ENCODE measurements at places on chromosomes 1 and 21. TPM values are rescaled to one million over a fixed set of nuclear protein-coding genes. Genes with fewer than 3 reads are reported as not detected.

DNA sequence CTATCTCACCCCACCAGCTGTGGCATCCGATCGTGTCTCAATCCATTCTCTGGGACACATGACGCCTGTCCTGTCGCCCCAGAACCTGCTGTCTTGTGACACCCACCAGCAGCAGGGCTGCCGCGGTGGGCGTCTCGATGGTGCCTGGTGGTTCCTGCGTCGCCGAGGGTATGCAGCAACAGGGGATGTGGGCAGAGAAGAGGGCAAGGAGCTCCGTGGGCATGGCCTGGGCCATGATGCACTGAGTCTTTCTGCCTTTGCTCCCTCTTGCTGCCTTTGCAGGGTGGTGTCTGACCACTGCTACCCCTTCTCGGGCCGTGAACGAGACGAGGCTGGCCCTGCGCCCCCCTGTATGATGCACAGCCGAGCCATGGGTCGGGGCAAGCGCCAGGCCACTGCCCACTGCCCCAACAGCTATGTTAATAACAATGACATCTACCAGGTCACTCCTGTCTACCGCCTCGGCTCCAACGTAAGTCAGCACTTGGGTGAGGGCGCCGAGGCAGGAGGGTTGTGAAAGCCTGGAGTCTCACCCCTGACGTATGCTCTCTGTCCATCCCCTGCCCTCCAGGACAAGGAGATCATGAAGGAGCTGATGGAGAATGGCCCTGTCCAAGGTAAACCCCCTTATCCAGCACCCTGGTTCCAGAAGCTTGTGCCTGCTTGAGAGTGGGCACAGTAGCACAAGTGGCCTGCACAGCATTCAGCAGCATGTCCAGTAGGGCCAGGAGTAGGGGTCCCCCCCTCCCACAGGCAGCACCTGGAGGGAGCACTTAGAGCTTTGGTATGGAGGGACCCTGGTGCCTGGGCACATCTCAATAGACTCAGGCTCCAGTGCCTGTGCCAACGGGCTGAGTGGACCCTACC is 8.8 kb downstream of the TINAGL1 start:
- no peak for DNase-seq

DNA sequence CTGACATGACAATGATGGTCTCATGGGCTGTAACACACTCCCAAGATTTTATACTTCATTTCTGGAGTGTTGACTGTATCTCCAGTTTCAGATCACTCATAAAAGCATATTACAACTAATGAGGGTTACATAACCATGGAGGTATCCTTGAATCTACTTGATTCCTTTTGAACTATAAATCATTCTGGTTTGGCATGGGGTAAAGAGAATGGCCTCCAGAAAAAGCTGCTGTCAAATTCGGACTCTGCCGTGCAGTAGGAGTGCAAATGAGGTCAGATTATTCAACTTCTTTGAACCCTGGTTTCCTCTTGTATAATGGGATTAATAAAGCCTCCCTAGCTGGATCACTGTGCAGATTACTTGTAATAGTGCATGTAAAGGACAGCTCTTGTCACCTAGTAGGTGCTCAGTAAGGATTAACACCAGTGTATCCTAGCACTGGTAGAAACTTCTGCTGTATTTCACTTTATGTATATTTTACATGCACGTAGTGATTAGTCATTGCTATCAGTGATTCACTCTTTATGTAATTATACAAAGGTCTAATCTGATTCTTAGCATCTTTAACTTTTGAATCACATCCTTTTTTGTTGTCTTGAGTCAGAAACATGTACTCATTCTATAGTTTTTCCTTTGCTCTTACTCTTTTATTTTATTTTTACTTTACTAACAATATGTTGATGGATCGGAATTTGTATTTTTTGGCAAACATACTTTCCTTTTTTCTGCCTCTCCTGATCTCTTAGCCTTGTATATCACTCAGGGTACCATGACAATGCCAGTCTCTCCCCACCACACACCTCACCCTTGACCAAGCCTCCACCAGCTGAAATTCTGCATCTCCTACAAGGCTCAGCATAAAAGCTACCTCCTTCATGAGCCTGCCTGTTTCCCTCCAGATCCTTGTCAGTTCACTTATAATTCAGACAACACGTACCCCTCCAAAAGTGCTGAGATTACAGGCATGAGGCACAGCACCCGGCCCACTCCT is 3.2 kb downstream of the LRRC8C start:
- DNase-seq: peak; percentile 69

DNA sequence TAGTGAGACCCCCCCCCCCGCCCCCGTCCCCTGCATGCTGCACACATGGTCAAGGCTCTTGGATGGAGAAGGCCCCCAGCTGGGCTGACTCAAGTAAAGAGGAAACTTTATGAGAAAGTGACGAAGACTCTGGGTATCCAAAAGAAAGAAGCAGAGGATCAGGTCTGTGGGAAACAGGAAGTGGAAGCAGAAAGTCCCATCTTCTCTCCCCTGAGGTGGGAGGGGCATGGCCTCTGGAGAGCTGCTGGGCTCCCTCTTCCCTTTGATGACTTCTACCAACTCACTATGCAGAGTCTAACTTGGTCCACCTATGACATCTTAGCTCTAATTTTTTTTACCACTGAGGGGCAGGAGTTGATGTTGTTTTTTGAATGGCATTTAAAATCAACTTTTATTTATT is 42.7 kb upstream of the LIN9 start:
- peak; percentile 28 for DNase-seq

- no peak for DNase-seq
These were observed 20.5 kb downstream of the AHDC1 start for GRCh38 chr1:27583479-27583878.

DNA sequence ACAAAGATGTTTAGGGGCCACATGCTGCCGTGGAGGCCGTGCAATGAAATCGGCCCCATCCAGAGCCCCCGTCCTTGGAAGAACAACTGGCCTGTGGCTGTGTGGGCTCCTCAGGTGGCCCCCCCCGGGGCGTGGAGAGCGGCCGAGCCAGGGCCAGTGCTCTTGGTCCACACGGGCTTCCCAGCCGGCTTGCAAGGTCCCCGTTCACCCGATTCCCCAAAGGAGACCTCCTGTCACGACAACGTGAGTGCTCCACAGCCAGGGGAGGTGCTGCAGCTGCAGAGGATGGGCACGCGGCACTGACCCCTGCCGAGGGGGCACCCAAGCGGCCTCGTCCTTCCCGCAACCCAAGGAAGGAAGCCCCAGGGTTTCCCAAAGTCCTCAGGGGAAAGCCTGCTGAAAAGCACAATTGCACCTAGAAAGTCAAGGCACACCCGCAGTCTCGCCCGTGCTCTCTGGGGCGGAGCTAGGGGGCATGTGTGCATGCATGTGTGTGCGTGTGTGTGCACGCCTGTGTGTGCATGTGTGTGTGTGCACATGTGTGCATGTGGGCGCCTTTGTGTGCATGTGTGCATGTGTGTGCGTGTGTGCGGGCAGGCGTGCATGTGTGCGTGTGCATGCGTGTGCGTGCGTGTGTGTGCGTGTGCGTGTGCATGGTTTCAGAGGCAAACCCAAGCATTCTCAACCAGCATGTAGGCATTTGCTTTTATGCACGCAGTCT is 48.2 kb downstream of the SLX9 start:
- DNase-seq: no peak

DNA sequence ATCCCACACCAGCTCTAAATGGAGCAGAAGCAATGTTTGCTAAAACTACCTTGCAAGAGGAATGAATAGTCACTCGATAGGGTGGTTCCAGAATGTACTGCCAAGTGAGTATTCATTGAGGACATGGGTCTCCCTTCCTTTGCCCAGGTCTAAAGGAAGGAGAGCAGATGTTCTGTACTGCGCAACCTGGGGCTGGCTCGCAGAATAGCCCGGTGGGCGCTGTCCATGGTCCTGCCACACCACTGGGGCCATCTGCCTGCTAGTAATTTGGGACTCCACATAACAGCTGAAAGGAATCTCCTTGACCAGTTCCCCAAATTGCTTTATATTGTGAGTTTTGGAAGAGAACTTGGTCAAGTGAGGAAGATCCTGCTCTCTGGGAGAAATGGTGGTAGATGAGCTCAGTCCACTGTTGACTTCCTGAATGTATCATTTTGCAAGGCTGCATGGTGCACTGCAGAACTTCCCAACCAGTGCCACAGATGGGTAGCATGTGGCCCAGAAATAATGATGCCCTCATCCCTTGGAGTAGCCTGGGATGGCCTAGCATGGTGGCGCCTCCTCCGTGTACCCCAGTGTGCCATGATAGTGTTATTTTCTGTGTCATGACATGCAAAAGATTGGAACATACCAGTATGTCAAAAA is 5.7 kb downstream of the SLC6A17 start:
- peak; percentile 44 for DNase-seq

Gene SPRR5
- not detected for total RNA-seq

DNA sequence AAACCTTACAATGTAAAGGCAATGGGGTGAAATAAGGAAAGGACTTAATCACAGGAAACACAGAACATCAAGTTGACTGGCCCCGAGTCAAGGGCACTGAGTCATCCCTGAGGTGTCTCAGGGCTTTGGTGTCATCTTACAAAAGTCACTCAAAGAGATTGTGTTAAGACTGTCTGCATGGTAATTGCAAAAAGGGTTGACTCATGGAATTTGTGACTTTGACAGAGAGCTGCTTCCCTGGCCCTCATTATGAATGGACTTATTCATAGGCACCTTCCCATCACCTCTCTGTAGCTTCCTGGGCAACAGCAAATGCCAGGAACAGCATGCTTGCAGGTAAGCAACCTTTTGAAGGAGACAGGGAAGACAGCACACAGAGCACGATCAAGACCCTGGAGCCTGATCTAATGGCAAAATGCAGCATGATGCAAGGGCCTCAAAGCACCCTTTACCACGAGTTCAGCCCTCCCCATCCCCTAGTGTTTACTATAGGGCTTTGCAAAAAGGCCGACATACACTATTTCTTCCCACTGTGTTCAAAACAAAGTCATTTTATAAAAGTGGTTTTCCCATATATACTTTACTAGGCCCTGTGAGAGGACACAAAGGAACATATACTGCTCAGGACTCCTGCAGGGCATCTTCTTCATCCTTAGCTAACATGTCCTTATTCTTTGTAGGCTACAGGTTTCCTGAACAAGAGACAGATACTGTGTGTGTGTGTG is 17.1 kb downstream of the ZP4 start:
- peak; percentile 95 for DNase-seq

DNA sequence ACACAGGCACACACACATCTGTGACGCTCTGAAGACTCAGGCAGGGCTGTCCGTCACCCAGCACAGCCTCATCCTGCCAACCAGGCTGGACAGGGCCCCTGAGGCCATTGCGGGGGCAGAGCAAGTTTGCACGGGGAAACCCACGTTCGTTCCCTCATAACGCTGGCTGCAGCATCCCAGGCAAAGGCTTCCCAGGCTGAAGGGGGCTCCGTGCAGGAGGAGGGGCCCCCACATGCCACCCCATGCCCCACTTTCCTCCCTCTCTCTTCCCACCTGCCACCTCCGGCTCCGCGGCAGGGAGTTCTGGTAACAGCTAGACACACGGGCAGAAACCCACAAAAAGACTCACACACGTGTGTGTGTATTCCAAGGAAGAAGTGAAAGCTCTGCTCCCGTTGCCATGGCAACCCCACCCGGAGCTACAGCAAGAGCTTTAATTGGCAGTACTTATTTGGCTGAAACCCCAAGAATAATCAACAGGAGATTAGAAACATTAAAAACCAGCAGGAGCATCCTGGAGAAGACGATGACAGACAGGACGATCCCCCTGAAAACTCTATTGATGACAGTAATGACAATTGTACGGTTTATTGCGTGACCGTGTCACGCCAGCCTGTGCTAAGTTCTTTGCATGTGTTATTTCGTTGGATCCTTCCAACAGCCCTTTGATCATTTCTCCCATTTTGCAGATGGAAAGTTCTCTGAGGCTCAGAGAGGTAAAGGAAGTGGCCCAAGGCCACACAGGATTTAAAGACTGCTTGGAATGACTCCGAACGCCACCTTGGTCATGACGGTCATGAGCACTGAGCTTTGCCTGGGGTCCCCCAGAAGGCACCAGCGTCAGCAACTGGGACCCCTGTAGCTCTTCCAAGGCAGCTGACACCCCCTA is 247.1 kb downstream of the NPHP4 start:
- peak; percentile 30 for DNase-seq

DNA sequence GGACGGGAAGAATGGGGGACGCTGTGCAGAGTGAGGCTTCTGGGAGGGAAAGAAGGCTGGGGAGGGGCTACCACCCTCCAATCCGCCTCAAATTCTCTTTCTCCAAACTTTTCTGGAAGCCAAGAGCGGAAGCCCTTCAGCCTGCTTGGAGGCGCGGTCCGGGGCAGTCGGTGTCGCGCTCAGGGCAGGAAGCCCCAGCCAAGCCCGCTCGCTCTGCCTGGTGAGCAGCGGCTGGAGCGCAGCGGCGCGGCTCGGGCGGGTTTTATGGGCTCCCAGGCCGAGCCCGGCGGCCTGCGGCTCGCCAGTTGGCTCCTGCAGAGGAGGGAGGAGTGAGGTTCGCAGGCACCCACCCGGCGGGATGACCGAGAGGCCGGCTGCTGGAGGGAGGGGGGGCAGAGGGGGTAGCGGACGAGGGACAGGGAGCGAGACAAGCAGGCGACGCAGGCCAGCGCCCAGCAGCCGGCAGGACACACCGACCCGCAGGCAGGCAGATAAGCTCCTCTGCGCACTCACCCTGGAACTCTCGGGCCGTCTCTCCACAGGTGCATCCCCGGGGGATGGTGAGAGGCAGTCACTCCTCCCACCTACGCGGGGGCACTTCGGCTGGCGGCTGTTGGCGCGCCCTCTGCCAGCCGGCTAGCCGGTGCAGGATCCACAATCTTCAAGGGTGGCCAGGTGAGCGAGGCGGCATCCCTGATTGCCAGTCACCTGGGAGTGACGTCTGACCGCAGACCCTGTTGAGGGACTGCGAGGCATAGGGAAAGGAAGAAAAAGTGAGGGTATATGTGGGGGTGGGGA is at the start of gene AVPR1B:
AVPR1B (minus strand) TSS at position 238 of the 798 bp plus-strand sequence. CDS start 498 bp downstream, outside the sequence.
- DNase-seq: peak; percentile 35

GRCh38 chr1:15425958-15426357 is 12.3 kb upstream of the CTRC start:
- DNase-seq: no peak

GRCh38 chr1:189524501-189524900 is 953.2 kb downstream of the BRINP3 start:
- DNase-seq: no peak

GRCh38 chr1:232917053-232917452 is 33.4 kb upstream of the NTPCR start:
- no peak for DNase-seq

DNA sequence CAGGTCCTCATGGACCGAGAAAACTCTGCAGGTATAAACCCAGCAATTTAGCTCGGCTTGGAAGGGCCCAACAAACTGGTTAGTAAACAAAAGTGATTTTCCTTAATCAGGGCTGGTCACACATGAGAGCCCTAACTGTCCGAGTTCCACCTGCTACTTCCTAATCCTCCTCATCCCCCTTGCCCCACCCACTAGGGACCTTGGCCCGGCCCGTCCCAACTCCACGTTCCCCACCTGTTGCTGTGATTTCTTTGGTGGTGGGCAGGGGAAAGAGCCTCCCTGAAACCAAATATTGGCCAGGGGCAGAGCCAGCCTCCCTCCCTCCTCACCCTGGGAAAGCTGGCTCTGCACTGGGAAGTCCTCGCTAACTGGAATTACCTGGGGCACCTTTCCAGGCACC is 304.2 kb upstream of the PROX1 start:
- DNase-seq: no peak

Gene IL20
- total RNA-seq: not detected
